ENCODE measurements at places on chromosomes 7 and 10.

GRCh38 chr10:85791818-85792532 lies 574.6 kb downstream of the GRID1 start:
- no peak for DNase-seq

DNA sequence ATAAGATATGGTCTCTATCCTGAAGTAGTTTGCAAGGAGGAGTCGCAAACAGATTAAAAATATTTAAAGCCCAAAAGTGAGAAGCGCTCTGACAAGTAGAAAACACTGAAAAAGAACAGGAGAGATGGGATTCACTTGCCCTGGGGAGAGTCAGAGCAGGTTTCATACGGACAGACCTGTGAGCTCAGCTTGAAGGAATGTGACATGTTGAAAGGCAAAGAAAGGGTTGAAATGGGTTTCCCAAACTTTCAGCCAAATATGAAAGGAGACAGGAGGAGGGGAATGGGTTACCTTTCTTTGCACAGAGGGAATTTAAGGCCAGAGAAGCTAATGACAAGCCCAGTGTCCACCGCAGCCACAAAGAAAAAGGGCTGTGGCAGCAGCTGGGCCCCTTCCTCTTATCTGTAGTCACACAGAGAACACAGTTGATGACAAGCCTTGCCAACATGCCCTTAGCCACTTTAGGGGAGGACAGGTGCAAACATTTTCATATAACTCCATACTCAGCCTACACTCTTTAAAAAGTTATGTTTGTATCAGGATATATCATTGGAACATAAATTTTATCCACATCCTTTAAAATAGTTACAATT lies 14.9 kb downstream of the HOXA1 start:
- DNase-seq = no peak

- DNase-seq = no peak
These were observed 88.9 kb downstream of the ATE1 start for GRCh38 chr10:121838931-121839330.

GRCh38 chr10:60555700-60556099 lies 166.0 kb upstream of the ANK3 start:
- no peak for DNase-seq

DNA sequence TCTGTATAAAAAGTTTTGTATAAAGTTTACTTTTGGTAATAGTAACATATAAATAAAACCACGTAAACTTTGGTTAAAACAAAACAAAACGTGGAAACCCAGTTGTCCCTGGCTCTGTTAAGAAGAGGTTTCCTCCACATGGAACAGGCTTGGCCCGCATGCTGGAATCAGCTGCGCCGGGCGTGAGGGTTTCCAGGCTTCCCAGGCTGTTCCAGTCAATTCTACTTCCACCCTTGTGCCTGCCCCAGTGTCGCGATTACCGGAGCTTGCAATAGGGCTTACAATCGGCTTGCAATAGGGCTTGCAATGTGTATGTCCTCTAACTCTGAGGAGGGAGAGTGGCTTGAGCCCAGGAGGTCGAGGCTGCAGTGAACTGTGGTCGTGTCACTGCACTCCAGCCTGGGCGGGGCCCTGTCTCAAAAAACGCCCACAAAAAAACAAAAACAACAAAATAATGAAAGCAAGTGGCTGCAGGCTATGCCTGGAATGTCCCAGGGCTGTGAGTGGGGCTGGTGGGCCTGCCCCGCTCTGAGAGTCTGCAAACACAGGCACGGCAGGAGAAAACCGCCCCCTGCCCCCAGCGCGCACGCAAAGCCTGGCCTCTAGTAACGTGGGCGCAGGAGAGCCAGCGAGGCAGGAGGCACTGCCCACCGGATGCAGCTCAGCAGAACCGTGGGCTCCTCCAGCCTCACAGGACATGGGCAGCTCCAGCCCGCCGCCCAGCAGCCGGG lies 16.3 kb downstream of the CYP2W1 start:
- no peak for DNase-seq
